ENCODE measurements at places on chromosomes 7 and 10.

GRCh38 chr7:51067757-51068156 is 248.9 kb downstream of the COBL start:
- DNase-seq, result no peak

GRCh38 chr7:124655990-124656389 is 109.6 kb downstream of the GPR37 start:
- no peak for DNase-seq

DNA sequence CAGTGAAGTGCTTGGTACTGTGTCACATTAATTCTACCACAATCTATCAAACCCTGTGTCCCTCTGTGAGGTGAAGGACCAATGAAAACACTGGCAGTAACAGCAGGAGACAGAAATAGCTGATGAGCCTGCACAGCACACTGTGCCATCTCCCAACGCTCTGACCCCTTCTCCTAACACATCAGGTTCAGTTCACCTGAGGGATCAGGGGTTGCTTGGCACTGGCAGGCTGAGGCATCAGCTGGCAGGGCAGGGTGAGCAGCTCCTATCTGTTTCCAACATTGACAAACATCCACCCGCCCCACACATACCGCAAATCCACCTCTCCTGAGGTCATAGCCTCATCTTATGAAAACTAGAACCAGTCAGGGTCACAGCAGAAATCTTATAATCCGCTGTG is 120.9 kb downstream of the ICA1 start:
- no peak for DNase-seq

- DNase-seq, result no peak
These were observed 70.2 kb upstream of the PDE1C start for GRCh38 chr7:32140210-32140939.

DNA sequence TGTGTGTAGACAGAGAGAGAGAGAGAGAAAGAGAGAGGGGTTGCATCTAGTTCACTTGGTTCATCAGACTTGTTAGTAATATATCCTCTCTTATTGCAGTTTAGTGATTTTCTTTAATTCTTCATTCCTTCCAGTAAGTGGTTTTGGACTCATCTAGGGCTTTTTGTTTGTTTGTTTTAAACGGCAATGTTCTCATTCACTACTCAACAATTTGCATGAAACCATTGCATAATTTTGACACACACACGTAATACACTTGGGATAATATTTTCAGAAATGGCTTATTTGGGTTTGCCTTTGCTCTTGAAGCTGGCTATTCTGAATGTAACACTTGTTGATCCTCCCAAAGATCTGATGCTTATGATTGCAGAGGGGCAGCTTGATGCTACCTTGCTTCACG is 16.4 kb upstream of the ZNF32 start:
- no peak for DNase-seq

- DNase-seq, result no peak
These were observed 5.8 kb upstream of the ZNF736 start for GRCh38 chr7:64308016-64308270.

DNA sequence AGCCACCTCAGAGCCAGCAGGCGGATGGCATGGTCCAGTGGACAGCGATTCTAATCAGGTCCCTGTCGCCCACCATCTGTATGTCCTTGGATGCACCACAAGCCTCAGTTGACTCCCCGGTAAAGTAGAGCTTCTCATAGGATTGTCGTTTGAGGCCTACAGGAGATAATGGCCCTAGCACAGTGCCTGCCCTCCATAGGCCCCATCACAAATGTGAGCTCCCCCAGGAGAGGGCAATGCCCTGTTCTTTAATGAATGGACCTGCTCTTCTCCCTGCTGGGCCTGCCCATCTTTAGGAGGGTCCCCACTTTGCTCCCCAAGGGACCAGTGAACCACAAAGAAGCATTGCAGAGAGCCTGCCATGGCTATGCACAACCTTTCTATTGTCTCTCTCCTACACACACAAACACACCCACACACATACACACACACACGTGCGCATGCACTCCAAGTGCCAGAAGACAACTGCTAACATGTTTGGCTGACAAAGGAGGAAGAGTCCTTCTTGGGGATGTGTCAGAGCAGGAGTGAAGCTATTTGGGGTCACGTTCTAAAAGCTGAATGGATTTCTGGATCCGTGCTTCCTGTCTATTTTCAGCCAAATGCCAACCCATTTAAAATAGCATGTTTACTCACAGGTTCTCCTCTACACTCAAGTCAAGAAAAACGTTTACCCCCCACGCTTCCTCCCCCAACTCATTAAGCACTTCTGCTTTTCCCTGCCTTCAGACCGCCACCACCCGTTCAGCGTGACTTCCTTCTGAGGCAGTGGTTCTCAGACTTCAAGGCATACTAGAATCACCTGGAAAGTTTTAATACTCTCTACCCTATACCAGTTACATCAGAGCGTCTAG is 196.1 kb downstream of the GRID1 start:
- no peak for DNase-seq

DNA sequence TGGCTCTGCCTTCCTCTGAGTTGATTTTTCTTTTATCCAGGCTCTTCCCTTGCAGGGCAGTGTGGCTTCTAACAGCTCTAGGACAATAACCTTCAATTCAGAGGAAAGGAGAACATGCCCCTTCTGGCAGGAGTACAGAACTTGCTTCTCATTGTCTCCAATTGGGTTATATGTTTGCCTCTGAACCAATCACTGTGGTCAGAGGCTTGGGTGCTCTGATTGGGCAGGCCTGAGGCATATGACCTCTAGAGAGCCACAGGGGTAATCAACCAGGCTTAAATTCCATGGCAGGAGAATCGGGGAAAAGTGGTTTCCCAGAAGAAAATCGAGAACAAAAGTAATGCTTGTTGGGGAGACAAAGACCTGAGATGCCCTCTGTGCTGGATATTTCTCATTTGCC is 240.0 kb downstream of the REEP3 start:
- DNase-seq, result no peak

DNA sequence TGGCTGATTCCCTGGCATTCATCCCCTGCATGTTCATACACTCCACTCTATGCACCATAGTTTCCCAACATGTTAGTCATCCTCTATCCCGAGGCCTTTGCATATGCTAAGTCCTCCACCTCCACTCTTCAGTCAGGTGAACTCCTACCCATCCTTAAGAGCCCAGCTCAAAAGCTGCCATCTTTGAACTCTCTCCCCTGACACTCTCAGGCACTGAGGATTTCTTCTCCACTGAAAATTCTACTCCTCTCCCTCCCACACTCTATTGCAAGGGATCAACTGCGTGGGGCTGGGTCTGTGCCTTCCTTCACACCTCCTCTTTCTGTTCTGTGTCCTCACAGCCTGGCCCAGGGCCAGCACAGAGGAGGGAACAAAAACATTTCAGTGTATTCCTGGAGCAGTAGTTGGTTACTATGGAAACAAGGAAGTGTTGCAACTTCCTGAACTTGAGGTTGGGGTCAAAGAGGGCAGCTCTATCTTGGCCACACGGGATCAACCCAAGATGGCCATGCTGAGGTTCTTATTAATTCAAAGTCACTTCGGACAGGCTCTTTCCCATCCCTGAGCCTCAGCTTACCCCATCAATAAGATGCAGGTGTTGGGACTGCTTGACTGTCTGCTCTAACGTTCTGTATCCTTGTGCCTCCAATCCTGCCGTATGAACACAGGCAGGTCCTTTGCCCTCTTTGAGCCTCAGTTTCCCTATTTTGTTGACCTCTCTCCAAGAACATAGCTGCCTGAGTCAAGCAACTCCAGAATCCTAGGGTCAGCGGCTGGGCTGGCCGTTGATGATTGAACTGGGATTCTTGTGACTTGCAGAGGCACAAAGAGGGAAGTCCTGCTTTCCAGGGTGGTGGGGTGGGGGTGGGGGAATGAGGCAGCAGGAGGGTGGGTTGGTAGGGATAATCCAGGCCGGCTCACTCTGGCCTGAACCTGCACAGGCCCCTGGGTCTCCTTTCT is 15.5 kb downstream of the ZMIZ1 start:
- DNase-seq, result no peak

DNA sequence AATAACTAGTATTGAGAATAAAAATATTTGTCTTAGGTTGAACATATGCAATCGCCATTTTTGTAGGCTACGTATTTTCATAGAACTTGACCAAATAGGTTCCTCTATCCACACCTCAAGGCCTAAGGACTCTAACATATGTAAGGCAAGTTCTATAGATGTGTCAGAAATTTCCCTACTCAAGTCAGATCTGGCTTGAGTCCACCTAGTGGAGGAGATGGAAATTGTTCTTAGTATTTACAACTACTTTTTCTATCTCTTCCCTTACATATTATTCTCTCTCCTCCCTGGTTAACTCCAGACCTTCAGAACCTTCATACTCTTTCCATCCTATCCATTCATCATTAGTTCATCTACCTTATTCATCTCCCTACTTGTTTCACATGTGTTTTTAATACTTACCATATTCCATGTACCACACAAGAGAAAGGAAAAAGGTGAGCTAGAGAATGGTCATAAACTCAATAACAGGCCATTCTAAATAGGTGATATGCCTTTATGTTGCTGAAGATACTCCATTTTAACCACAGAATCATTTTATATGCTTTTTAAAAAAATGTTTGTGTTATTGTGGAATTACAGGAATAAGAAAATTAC is 174.5 kb upstream of the HDAC9 start:
- no peak for DNase-seq

DNA sequence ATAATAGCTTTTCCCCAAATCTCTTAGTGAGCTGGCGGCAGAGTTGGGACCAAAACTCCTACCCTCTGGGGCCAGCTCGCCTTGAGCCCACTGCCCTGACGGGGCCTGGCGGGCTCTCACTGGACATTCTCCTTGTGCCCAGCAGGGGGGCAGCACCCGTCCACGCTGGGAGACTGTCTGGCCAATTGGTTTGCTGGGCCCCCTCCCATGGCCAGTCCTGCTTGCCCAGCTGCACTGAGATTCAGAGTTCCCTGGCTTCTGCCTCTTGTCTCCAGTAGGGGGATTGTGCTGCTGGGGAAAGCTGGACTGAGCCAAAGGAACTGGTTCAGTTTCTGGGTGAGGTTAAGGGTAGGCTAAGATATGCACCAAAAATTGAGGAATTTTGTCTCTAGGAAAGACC is 59.8 kb downstream of the RAMP3 start:
- DNase-seq, result no peak

DNA sequence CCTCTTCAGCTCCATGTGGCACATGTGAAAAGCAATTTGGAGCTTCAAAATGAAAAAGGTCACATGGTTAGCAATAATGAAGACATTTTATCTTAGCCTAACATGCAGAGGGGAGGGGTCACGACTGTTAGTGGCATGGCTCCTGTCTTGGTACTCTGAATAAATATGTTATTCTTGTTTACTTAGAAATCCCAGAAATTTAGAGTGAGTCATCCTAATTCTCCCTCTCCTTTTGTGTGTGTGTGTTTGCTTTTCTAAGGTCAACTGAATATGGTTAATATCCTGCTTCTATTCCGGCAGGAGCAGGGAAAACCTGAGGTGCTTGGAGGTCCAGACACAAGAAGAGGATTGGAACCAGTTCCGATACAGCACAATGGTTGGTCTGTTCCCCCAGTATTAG is 17.6 kb downstream of the BCCIP start:
- DNase-seq, result no peak

DNA sequence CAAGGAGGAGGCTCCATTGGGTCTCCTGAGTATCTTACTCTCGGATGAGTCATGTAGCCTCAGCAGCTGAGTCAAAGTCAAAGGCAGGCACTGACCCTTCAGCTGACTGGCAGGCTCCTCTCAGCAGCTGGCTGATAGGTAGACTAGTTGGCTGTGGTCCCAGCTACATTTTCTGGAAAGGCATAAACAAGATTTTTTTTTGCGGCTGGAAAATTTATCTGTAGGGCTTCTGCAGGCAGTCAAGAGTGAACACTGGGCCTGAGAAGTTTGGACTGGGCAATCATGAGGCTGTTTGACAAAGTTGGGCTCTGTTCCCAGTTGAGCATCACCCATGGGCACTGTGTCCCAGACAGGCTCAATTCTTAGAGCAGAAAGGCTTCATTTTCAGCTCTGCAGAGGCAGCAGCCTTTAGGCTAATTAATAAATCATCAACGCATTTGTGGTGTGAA is 796.2 kb downstream of the CCSER2 start:
- DNase-seq, result no peak

DNA sequence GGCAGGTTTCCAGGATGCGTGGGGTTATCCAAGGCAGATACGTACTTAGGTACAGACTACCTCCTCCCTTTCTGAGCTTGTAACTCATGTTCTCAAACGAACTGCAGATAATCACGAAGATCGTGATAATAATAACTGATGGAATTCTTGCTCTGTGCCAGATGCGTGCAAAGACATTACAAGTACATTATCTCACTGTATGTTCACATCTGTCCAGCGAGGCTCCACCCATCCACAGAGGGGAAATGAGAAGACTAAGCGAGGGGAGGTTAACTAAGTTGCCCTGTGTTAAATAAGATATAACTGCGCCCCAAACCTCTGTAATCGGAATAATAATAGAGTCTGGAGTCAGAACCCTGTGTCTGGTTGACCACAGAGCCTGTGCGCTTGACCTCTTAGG is 1.9 kb downstream of the GALNT17 start:
- no peak for DNase-seq

DNA sequence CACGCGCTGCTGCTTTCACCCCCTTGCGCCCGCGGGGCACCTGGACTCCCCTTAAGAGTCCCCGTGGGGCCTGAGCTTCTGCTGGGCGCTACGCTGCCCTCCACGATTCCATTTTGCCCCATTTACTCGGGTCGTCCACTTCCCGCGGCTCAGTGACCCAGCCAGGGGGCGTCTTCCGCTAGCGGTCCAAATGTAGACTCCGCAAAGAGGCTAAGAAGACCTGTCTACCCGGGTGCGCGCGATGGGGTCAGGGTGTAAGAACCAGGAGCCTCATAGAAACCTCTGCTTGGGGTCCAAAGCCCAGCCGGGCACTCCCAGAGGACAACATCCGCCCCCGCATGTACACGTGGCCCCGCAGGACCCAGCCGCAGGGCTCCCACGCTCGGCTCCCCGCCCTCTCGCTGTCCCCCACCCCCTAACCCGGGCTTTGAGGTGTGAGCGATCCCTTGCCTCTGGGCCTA is 5.2 kb upstream of the HMX2 start:
- no peak for DNase-seq

DNA sequence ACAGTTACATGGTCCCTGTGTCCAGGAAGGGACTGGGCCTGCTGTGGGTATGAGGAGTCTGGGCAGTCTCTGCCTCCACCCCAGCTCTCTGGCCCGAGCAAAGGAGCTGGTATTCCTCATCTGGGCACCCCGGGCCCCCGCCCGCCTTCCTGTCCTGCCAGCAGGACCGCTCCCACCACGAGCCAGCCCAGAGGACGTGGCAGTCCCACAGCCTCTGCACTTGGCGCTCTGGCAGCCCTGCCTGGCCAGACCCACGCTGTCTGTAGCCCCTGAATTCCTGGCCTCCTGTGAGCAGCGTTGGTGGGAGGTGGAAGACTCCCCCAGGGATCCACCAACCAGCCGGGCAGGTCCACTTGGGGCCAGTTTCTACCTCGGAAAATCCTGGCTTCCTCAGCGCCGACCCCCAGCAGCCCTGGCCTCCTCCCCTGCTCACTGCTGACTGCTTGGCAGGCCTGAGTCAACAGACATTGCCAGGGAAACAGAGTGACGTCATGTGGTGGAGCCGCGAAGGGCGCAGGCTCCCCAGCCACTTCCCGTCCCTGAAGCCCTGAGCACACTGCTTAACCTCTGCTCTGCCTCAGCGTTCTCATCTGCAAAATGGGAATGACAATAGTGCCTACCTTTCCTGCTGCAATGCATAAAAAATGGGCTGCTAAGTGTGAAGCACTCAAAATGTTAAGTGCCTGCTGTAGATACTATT is 21.6 kb upstream of the LIMK1 start:
- DNase-seq, result no peak

Data from stimulated activated CD4-positive, alpha-beta T cell treated with anti-CD3 and anti-CD28 coated beads, TNF-alpha, amount 100 ng/mL, for 1 hour (primary cell).